Activated CD8-positive, alpha-beta T cell treated with anti-CD3 and anti-CD28 coated beads for 36 hours (primary cell): ENCODE measurements at places on chromosomes 16 and 17. TPM values are rescaled to one million over a fixed set of nuclear protein-coding genes. Genes with fewer than 3 reads are reported as not detected.

Gene CALB2
- not detected for total RNA-seq

Gene GAS2L2
- total RNA-seq: 0.27 TPM

Gene CDH8
- not detected for total RNA-seq

DNA sequence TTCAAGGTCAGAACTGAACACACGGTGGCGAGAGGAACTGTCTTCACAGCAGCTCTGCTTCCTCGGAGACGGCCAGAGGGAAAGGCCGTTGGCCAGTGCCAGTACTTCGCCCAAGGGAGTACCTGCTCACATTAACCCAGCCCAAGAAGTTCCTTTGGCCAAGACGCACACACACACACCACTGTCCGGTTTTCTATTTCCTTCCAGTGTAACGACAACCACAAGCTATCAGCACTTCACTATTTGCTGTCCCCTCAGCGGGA, 744 bp upstream of the GGNBP2 start:
- peak; percentile 40 for DNase-seq

DNA sequence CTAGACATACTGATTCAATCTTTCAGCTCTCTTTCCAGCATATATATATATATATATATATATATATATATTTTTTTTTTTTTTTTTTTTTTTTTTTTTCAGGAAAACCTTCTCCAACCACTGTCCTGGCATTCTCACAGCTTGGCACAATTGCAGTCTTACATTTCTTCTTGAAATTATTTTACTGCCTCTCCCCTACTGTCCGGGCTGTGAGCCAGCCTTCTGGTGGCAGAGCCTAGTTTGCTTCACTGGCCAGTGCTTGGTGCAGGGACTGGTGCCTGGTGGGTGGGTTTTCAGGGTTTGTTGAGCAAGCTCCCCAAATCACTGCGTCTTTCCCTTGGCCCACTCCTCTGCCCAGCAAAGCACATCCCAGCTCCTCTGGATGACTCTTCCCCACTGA, 28.5 kb downstream of the PRSS54 start:
- DNase-seq: no peak

GRCh38 chr16:363766-364490, 6.4 kb downstream of the MRPL28 start:
- DNase-seq: no peak

- no peak for DNase-seq
Measured at GRCh38 chr17:44361292-44362260, 2.1 kb downstream of the FAM171A2 start.

GRCh38 chr17:44501866-44502375, 1.3 kb downstream of the GPATCH8 start:
- DNase-seq: no peak

DNA sequence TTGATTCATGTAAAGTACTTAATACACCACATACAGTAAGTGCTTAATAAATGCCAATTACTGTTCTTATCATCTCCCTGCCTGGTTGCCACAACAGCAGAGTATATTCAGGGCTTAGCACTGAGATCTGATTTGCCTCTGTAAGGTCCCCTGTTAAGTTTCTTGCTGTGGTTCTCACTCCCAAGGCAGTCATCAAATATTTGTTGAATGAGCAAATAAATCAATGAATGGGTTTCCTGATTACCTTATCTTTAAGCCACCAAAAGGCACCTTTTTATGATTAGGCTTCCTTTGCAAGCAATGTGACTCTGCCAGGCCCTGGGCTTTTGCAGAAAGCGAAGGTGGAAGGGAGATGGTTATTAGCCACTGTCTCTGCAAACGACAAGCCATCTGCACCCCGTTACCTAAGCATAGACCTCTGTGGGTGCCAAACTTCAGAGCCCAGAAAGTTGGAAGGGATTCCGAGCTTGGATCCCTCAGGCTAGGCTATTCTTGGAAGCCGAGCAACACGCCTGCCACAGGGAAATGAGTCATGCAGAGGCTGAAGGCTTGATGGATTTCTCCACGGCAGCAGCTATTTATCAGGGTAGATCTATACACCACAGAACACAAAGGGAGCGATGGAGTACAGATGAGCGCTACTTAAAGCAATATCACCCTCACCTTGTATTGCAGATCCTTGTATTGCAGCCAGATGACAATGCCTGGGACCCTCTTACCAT, 102.0 kb downstream of the GRIN2A start:
- DNase-seq: no peak

DNA sequence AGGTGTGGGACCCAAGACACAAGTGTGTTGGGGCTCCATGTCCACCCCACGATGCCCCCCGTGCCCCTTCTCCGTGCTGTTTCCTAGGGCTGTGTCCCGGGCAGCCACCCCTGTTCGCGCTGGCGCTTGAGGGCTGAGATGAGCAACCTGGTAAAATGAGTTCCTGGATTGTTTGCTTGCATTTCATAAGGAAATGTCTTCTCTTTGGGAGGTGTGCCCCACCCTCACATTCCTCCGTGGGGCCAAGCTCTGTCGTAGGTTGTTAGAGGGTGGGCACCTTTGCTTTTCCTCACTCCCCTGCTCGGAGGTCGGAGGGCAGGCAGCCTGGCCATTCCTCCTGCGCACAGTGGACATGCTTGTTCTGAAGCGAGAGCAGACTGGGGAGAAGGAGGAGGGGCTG, 171.3 kb upstream of the CHMP6 start:
- no peak for DNase-seq

GRCh38 chr16:68356249-68356918, 45.6 kb downstream of the PRMT7 start:
- peak; percentile 89 for DNase-seq

DNA sequence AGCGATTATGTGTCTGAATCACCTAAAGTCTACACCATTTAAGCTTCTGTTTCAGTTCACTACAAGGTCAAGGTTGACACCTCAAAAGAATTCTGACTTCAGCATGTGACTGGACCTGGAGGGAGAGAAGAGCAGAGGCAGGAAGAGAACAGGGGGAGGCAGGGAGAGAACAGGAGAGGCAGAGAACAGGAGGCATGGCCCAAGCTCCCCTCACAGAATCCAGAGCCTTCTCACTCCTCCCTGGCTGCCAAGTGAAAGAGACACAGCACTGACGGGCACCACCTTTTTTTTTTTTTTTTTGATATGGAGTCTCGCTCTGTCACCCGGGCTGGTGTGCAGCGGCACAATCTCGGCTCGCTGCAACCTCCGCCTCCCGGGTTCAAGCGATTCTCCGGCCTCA, 11.4 kb downstream of the GGA2 start:
- DNase-seq: no peak

GRCh38 chr16:11015076-11015475, 70.7 kb downstream of the CLEC16A start:
- DNase-seq: no peak

DNA sequence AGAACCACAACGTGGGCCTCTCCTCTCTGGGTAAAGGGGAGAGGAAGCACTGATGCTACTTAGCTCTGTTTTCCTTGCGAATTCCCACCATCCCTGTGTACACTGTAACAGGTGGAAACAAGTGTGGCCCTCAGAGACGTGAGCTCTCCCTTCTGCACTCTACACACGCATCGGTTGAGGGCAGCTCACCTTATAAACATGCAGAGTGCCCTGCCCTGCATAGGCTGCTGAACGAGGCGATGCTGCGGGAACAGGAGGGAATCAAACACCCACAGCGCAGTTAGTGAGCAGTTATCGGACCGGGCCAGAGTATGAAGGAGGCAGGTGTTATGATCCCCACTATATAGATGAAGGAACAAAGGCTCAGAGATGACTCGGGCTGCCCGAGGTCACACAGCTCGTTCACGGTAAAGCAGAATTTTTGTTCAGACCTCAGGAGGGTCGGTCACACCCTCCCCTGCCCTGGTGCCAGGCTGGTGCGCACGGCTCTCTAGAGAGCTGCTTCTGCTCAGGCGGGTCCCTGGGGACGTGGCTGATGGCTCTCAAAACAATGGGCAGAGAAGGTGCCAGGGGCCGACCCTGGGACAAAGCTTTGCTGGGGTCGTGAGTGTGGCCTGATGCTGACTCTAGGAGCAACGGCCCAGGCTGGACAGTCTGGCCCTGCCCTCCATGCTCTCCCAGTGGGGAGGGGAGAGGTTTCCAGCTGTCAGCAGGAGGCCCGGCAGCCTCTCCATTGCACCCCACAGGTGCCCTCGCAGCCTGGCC, 68.5 kb downstream of the RPH3AL start:
- no peak for DNase-seq

- DNase-seq: no peak
Measured at GRCh38 chr17:21228111-21228510, 14.2 kb upstream of the TMEM11 start.

GRCh38 chr16:51779240-51779639, 628.2 kb upstream of the SALL1 start:
- DNase-seq: no peak

DNA sequence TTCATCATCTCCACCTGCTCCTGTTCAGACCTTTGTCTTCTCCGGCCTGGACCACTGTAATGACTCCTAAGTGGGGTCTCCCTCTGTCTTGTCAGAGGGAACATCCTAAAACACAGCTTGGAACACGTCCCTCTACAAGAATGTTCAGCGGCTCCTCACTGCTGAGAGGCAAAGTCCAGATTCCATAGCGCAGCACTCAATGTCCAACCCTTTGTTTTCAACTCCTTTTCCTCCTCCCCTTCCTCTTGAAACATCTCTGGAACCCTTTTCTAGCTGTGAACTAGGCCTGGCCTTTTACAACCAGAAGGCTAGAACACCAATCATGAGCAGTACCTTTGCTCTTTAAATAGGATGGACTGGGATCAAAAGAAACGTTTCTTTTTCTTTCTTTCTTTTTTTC, 914 bp downstream of the C17orf50 start:
- no peak for DNase-seq
